Activated CD8-positive, alpha-beta T cell treated with anti-CD3 and anti-CD28 coated beads, Interleukin-2, amount 10 ng/mL, durations not matched to agents 7 days and 5 days (primary cell): ENCODE measurements at places on chromosomes 2 and 18. TPM values are rescaled to one million over a fixed set of nuclear protein-coding genes. Genes with fewer than 3 reads are reported as not detected.
A peak's percentile ranks its signal among the peaks of the same experiment; 100 is the strongest.

DNA sequence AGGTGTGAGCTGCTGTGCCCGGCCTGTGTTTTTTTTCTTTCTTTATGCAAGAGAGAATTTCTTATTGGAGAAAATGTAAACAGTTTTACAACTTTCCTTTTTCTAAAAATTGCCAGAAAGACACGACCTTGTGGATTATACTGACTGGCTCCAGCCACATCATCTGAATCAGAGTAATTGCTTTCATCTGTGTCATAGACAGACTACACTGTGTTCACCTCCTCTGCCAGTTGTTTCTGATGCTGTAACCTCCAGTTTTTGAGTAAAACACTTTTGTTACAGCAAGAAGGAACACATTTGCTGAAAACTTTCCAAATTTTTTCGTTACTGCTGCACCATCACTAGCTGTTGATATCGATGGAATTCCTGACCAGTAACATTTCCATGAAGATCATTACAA is 43.9 kb upstream of the PLEKHM3 start:
- no peak overlapping the region for H3K27ac ChIP-seq
- H3K4me3 ChIP-seq, result no peak overlapping the region
- no peak for DNase-seq

DNA sequence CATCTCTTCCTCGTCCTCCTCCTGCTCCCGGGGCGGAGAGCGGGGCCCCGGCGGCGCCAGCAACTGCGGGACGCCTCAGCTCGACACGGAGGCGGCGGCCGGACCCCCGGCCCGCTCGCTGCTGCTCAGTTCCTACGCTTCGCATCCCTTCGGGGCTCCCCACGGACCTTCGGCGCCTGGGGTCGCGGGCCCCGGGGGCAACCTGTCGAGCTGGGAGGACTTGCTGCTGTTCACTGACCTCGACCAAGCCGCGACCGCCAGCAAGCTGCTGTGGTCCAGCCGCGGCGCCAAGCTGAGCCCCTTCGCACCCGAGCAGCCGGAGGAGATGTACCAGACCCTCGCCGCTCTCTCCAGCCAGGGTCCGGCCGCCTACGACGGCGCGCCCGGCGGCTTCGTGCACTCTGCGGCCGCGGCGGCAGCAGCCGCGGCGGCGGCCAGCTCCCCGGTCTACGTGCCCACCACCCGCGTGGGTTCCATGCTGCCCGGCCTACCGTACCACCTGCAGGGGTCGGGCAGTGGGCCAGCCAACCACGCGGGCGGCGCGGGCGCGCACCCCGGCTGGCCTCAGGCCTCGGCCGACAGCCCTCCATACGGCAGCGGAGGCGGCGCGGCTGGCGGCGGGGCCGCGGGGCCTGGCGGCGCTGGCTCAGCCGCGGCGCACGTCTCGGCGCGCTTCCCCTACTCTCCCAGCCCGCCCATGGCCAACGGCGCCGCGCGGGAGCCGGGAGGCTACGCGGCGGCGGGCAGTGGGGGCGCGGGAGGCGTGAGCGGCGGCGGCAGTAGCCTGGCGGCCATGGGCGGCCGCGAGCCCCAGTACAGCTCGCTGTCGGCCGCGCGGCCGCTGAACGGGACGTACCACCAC is 2.1 kb downstream of the GATA6 start:
- no peak overlapping the region for H3K27ac ChIP-seq
- H3K27me3 ChIP-seq, result peaks cover 79% of the 10 kb centered on the region
- H3K4me3 ChIP-seq, result peak overlapping the region; percentile 84
- H3K4me1 ChIP-seq, result peaks cover 23% of the 10 kb centered on the region
- H3K36me3 ChIP-seq, result peaks cover 4% of the 10 kb centered on the region

- no peaks in the 10 kb centered on the region for H3K4me1 ChIP-seq
- H3K36me3 ChIP-seq, result no peaks in the 10 kb centered on the region
- peaks cover 3% of the 10 kb centered on the region for H3K27me3 ChIP-seq
- H3K27ac ChIP-seq, result no peak overlapping the region
- DNase-seq, result no peak
- H3K4me3 ChIP-seq, result no peak overlapping the region
These were observed 120.0 kb downstream of the GALNT14 start for GRCh38 chr2:31018280-31018679.

The ALLC gene
- total RNA-seq, result not detected

GRCh38 chr2:58900246-58901027 is 659.3 kb upstream of the FANCL start:
- no peaks in the 10 kb centered on the region for H3K27me3 ChIP-seq
- H3K4me1 ChIP-seq, result no peaks in the 10 kb centered on the region
- H3K36me3 ChIP-seq, result no peaks in the 10 kb centered on the region
